ENCODE measurements at places on chromosomes 5 and 9.

GRCh38 chr5:102590467-102590866 is 91.7 kb upstream of the SLCO6A1 start:
- no peak for DNase-seq

DNA sequence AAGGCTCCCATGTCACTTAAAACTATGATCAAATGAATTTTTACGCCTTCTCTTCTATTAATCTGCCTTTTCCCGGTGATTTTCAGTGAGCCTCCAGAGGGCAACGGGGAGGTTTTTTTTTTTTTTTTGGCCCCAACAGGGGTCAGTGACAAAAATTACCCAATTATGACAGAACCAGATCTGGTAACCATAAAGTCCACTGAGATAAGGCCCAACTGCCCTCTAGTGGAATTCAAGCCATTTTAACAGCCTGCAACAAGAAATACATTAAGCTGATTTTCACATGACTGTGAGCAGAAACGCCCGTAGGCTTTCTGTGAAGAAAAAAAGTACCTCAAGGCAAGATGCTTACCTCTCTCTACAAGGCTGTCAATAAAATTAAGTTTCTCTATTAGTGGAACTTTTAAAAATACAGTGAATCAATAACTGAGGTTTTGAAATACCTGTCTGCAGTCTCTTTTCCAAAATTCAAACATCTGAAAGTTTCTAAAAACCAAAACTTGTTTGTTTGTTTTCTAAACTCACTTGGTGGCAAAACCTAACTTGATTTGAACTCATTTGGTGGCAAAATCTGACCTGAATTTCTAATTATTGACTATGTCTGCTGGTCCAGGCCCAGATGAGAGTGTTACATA is 49.7 kb upstream of the FST start:
- DNase-seq = peak; percentile 70

GRCh38 chr5:137754961-137755762 is 999 bp upstream of the HNRNPA0 start:
- DNase-seq = no peak

DNA sequence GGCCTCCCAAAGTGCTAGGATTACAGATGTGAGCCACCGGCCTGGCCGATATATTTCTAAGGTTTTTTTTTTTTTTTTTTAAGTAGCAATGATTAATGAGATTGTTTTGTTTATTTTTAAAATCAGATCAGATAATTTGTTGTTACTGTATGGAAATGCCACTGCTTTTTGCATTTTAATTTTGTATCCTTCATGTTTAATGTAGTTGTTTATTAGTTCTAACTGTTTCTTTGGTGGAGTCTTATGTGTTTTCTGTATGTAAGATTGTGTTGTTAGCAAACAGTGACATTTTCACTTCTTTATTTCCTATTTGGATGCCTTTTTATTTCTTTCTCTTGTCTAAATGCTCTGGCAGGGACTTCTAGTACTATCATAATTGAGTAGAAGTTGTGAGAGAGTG is 87.3 kb downstream of the DMXL1 start:
- DNase-seq = no peak

DNA sequence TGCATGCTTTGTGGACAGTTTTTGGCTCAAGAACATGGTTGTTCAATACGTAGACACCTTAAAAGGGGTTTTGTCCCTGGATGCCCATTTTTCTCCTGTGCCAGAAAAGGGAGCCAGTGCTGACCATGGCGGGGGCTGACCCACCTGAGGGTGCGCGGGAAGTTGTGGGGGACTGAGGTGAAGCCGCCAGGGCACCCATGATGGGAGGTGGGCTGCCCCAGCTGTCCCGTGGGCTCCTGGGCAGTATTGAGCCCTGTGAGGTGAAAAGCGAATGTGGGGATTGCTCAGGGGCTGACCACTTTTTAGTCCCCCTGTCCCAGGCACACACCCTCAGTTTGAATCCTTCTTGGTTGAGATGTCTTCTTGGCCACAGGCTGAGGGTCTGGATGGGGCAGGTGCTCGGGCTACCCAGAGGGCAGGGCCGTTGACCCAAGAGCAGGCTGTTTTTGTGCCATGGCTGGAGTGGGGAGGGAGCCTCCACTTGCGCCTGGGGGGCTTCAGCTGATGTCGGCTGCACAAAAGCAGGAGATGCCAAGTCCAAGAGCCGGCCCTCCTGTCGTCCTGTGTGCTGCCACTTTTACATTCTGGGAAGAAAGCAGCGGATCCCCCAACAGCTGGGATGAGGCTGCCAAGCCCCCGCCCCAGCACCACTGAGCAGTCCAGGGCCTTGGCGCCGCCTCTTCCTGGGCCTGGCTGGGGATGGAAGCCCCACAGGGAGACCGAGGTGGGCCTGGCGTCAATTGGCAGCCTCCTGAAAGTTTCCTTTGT is 120.1 kb downstream of the WNK2 start:
- no peak for DNase-seq

DNA sequence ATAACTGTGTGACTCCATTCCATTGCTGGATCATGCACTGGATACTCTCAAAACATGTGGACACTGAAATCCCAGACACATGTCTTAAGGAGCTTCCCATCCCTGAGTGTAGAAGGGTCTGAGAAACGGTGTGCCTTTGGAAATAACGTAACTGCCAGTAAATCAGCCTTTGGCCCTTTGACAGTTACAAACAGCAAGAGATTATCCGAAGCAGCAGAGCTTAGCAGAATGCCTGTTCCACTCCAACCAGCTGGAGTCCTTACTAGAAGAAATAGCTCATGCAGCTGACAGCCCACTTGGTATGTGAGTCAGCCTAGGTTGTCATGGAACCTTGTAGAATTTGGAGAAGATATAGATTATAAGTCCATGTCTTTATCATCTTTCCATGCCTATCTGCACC is 7.0 kb downstream of the TMEM252 start:
- DNase-seq = no peak

GRCh38 chr5:181173420-181174342 is 26.3 kb downstream of the OR2V2 start:
- DNase-seq = peak; percentile 98

DNA sequence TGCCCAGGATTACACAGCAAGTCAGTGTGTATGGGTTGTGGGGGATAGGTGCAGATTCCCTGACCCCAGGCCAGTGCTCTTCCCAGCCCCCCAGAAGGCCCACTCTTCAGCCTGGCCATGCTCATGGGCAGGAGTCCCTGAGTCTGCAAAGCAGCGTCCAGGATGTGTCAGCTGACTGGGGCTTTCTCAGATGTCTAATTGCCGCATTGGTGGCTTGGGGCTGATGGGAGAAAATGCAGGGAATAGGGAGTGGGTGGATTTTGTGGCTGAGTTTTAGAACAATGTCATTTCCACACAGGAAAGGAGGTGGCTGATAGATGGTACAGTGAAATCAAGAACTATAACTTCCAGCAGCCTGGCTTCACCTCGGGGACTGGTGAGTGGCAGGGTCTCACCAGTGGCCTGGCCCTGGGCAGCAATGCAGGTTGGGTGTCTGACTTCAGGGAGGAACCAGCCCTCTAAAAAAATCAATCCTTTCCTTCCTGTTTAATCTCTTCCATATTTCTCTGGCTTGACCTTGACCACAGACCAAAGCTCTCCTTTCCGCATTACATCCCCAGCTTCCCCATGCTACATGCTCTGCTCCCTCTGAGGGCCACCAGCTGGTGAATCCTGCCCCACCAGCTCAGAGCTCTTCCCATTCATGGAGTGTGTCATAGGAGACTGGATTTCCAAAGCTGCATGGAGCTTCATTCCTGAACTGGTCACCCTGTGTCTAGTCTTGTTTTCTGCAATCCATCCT is 14.2 kb downstream of the GLIPR2 start:
- peak; percentile 39 for DNase-seq

Measured in HT1080 (cell line).